ENCODE measurements at places on chromosomes 6 and 20. TPM values are rescaled to one million over a fixed set of nuclear protein-coding genes. Genes with fewer than 3 reads are reported as not detected.

Gene HLA-B
- total RNA-seq: 2,668 TPM

Gene DCDC2
- total RNA-seq: 0.08 TPM

Gene AFG1L
- 3.4 TPM for total RNA-seq

Gene MAPK13
- 58.9 TPM for total RNA-seq

Gene FAXC
- not detected for total RNA-seq

DNA sequence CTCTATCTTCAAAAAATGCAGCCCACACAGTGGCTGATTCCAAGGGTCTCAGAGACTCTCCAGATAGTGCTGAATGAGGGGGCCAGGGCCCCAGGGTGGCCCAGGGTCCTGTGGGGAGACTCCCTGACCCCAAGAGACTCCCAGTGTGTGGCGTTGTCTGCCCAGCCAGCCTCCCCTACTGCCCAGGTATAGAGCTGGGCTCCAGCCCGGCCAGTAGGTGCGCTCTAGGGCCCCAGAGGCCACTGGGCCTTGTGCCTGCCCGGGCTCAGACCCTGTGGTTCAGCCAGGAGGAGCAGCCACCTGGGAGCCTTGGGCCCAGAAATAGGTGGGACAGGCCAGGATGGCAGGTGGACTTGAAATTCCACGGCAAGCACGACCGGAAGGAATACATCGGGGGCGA is 30.3 kb upstream of the GATA5 start:
- DNase-seq: no peak

GRCh38 chr6:79984261-79984660 is 20.2 kb upstream of the TTK start:
- DNase-seq: no peak

- DNase-seq: no peak
Measured at GRCh38 chr6:146946559-146946958, 257.7 kb upstream of the STXBP5 start.

- no peak for DNase-seq
Measured at GRCh38 chr20:40524071-40524470, 165.0 kb downstream of the MAFB start.

GRCh38 chr20:35508493-35509218 is 20.8 kb downstream of the C20orf173 start:
- no peak for DNase-seq

GRCh38 chr6:170271771-170272314 is 19.0 kb downstream of the DLL1 start:
- peak; percentile 58 for DNase-seq

GRCh38 chr6:107658920-107659865 is 164.9 kb downstream of the SCML4 start:
- DNase-seq: no peak

- DNase-seq: no peak
Measured at GRCh38 chr20:41040855-41041254, 12.2 kb downstream of the TOP1 start.

DNA sequence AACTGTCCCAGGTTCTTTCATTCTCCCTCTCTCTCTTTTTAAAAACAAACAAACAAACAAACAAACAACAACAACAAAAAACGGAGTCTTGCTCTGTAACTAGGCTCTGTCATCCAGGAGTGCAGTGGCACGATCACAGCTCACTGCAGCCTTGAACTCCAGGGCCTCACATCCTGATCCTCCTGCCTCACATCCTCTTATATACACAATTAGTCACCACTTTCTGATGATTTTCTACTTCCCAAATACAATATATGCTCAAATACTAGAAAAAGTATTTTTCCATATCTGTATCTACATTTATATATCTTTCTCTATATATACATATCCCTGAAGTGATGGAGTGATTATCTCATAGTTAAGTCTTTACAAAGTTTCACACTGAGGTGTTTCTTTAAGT is 170.7 kb downstream of the EPHA7 start:
- no peak for DNase-seq

DNA sequence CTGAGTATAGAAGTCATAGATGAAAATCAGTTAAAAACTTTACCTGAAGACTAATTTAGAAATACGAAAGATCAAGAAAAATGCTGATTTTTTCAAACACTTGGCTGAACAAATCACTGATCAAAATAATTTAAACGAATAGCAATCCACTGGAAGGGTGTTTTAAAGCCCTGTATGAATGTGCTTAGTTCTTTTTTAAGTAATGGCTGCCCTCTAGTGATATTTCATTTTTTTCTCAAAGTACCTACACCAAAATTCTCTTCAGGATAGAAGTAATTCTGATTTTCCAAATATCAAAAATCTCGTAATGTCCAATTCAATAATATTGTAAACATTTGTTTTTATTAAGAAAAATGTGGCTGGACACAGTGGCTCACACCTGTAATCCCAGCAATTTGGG is 32.5 kb downstream of the AKAP7 start:
- DNase-seq: no peak

DNA sequence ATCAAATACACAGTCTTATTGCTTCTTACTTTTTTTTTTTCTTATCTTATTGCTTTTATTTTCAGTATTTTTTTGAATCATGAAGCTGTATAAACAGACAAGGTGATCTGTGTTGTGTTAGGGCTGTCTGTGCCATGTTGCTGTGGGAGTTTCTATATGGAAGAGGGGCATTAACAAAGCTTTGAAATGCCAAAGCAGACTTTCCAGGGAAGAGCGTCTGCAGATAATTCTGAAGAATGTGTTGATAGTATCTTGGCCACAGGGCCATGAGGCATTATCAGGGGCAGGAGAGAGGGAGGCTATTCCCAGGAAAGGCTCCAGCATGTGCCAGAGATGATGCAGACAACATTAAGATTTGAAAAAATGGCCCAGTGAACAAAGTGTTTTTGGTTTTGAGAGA is 354.5 kb downstream of the UTRN start:
- no peak for DNase-seq
